Stimulated activated CD8-positive, alpha-beta memory T cell treated with anti-CD3 and anti-CD28 coated beads, Interleukin-15, amount 100 ng/mL, for 4 hours (primary cell): ENCODE measurements at places on chromosomes 16 and 17.

GRCh38 chr17:62681939-62682381 is 54.5 kb downstream of the MRC2 start:
- no peak for DNase-seq

DNA sequence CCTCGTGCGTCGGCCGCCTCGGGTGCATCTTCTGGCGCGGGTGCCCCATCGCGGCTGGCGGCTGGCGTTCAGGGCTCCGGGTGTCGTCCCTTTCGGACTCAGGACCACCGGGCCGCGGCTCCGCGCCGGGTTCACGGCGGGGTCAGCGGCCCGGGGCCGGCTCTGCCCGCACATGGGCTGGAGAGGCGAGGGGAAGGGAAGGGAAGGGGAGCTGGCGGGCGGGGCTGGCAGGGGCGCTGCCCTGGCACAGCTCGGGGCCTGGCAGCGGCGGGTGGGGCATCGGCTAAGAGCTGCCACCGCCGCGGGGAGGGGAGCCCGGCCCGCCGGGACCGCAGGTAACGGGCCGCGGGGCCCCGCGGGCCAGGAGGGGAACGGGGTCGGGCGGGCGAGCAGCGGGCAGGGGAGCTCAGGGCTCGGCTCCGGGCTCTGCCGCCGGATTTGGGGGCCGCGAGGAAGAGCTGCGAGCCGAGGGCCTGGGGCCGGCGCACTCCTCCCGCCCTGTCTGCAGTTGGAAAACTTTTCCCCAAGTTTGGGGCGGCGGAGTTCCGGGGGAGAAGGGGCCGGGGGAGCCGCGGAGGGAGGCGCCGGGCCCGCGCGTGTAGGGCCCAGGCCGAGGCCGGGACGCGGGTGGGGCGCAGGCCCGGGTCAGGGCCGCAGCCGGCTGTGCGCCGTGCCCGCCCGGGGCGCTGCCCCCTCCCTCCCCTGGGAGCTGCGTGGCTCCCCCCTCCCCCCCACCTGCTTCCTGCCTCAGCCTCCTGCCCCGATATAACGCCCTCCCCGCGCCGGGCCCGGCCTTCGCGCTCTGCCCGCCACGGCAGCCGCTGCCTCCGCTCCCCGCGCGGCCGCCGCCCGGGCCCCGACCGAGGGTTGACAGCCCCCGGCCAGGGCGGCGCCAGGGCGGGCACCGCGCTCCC is 646 bp downstream of the HIC1 start:
- DNase-seq, result no peak

- DNase-seq, result no peak
These were observed 43.7 kb upstream of the METRNL start for GRCh38 chr17:83035722-83036121.

DNA sequence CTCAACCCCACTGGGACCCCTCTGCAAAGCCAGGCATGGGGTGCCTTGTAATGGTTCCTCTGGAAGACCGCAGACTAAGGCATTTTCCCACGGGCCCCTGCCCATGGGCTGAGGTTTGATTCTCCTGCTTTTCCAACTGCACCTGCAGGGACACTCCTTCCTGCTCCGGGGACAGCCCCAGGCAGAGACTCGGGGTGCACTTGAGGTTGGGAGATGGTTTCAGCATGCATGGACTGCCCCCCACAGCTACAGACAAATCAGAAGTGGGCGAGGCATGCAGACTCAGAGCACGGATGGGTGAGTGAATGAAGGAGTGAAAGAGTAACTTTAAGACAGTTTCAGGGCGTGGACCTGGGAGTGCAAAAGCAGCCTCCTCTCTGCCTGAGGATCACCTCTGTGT is 87.9 kb upstream of the RPL38 start:
- no peak for DNase-seq

DNA sequence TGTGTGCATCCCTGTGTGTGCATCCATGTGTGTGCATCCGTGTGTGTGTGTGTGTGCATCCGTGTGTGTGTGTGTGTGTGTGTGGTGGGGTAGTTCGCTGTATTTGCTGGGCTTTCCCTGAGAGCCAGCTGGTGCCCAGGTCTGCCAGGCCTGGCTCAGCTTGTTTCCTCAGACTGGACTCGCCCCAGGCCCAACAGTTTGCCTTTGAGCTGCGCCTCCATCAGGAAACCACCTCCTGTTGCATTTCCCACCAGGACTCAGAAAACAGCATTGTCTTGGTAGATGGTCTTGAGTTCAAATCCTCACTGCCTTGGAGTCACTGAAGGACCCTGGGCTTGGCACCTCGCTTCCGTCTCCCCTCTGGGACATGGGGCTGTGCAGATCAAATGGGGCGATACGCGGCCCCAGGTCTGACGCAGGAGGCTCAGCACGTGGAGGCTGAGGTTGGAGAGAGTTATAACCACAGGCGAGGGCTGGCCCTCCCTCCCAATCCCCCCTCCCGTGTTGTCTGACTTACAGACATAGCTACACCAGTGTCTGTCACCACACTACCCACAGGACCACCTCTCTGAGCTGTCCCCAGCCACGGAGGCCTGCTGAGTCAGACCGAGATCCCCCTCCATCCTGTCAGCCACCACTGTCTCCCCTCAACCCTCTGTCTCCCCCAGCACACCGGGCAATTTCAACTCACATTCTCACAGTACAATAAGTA is 4.7 kb downstream of the ITGAE start:
- DNase-seq, result peak; percentile 83

DNA sequence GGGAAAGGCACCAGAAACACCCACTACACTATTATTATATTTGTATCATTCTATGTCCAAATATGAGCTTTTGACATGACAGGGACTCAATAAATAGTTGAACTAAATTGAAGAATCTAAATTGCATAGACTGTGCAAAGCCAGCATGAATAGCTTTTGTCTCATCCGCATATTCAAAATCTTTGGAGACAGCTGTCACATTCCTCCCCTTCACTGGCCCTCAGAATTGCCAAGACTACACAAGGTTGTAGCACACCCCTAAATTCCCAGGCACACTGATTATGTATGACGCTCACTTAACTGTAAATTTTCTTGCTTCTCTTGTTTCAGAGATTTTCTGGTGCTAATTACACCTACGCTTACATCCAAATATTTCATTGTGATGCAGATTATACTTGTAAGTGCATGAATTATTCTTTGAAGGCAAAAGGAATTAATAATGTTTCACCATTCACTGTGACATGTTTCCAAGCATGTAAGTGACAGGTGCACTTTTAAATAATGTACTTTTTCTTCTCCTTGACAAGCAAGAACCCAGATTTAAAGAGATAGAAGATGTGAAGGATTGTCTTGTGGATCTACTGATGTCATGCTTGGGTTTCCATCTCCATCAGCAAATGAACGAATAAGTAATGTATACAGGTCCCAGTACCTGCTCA is 47.5 kb downstream of the CA10 start:
- no peak for DNase-seq

DNA sequence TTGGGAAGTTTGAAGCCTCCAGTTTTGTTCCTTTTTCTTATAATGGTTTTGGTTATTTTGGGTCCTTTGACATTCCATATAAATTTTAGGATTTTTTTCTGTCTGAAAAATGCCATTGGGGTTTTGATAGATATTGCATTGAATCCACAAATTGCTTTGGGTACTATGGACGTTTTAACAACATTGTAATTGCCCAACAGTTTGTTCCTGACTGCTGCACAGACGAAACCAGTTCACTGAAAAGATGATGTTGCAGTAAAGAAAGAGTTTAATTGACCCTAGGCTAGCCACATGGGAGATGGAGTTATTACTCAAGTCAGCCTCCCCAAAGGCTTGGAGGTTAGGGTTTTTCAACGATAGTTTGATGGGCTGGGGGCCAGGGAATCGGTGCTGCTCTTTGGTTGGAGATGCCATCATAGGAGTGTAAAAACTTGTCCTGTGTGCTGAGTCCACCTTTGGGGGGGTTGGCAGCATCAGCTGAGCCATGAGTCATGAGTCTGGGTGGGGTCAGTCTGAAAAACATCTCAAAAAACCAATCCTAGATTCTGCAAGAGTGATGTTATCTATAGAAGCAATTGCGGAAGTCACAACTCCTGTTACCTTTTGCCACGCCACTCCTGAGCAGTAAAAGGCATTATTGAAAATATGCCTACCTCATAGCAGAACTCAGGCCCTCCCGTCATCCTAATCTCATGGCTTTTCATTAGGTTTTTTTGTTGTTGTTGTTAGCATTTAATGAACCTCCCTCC is 2.7 kb upstream of the PRSS41 start:
- no peak for DNase-seq

DNA sequence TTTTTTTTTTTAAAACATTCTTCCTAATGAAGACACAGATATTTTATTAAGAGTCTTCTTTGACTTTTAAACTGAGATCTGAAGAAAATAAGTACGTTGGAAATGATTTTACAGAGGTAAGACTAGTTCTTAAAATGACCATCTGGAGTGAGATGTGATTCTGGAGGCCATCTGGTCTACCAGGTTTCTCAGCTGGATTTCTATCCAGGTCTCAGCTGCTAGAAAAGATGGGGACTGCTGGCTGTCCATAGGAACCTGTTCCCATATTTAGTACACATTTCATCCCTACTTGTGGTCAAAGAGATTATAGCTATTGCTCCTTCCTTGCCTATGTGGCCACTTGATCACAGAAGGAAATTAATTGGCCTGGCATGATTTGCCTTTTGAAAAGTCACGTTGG is 12.2 kb downstream of the PMFBP1 start:
- no peak for DNase-seq

- DNase-seq, result no peak
These were observed 25.0 kb downstream of the CRISPLD2 start for GRCh38 chr16:84844559-84845495.

DNA sequence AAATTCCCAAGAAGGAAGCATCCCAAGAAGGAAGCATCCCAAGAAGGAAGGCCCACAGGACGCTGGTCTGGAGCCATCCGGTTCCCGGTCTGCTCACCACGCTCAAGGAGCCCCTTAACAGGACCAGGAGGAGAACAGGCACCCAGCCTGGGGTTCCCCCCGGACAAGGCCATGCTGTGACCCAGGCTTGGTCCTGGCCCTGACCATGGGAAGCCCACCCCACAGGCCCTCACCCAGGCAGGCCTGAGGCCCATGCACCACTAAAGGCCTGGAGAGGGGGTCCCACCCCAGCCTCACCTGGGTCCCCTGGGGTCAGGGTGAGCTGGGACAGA is 340 bp upstream of the ENPP7 start:
- DNase-seq, result no peak

GRCh38 chr17:45313421-45313771 is 3.4 kb downstream of the MAP3K14 start:
- no peak for DNase-seq

GRCh38 chr16:85324488-85324887 is 212.2 kb upstream of the CIBAR2 start:
- no peak for DNase-seq

DNA sequence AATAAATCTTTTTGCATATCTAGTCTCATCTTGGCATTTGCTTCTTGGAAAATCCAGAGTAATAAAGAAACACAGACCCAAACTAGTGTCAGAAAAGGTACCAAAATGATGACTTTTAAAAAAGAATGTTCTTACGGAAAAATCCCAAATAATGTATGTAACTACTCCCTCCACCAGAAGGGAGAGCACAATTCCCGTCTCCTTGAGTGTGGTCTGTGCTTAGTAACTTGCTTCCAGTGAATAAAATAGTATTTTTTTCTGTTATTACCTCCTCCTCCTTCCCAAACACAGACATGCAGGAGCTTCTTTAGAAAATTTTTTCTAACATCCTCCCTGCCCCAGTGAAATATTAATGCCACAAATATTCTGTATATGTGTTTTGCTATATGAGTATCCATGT is 358.1 kb downstream of the ZFHX3 start:
- DNase-seq, result no peak

GRCh38 chr16:77246150-77246549 is 46.9 kb downstream of the SYCE1L start:
- no peak for DNase-seq

DNA sequence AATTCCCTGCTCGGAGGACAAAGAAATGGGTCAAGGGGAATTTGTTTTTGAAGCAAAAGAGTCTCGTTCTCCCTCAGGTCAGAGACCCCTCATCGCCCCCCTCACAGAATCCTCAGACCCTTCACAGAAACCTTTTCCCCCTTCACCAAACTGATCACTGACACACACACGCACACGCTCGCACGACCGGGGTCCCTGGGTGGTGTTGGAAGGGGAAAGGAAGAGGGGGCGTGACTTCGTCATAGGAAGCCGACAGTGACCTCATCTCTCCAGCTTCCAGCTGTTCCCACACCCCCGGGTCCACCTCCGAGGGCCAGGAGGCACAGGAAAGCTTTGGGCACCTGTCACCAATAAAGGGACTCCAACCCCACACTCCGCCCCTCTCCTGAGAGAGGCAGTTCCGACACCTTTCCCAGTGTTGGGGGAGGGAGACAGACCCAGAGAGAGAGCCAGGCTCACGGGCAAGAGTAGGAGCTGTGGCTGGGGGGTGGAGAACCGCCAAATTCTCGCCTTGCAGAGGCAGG is 1.2 kb downstream of the ASGR1 start:
- DNase-seq, result no peak

- no peak for DNase-seq
These were observed 9.4 kb downstream of the CMIP start for GRCh38 chr16:81454044-81454443.

DNA sequence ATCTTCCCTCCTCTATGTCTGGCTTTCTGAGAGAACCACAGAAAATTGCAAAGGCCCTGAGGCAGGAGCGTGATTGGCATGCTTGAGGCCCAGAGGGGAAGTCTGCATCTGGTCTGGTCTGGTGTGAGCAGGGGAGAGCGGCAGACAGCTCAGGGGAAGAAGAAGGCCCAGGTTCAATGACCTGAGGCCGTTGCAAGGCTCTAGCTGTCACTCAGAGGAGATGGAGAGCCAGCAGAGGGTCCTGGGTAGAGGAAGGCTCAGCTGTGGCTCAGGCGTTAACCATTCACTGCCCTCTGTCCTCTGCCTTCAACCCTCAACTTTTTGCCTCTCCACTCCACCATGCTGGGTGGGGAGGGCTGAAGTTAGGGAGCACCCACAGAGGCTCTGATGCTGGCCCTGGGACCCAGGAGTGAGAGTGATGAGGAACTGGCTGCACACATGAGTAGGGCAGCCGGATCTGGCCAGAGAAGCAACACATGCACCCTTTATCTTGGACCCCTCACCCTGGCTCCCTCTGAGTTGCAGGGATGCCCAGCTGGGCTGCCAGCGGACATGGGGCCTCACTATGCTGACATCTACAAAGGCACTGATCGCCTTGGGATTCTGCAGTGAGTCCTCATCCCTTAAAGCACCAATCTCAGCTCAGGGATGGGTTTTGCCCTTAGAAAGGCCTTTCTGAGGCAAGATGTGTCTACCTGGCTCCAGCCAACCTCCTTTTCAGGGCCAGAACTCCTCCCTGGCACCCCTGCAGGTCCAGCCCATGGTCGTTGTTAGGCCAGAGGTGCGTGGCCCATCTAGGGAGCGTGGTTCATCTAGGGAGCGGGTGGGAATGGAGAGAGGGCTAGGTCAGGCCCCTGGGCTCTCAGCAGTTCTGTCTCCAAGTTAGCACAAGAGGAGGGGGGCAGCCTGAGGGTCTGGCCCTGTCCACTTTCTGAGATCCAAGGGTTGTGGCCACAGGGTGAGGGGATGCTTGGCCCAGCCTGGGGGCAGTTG is 7.7 kb upstream of the KRTAP17-1 start:
- DNase-seq, result no peak

GRCh38 chr17:81399481-81400153 is 4.4 kb downstream of the BAHCC1 start:
- no peak for DNase-seq

GRCh38 chr17:76562734-76563148 is 22.9 kb downstream of the PRCD start:
- no peak for DNase-seq

GRCh38 chr16:3481696-3482658 is 13.3 kb downstream of the C16orf90 start:
- DNase-seq, result no peak
